ENCODE measurements at places on chromosomes 2 and 18.

DNA sequence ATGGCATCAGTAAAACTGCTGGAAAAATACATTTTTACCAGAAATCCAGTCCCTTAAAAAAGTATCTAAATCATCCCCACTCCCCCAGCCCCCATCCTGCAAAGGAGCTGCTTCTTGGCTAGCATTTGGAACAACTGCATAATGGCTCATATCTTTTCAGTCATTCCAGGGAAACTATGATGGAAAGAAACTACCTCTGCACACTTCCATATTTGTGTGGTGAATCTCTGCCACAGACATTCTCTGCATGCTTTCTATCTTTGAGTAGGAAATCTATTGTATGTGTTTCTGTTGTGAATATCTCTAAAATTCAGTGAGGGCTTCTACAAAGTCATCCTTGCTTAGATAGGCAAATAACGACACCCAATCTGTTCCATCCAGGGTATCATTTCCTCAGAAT is 632.3 kb downstream of the LRP1B start:
- no peak for DNase-seq

GRCh38 chr2:103196802-103197201 is 435.0 kb downstream of the TMEM182 start:
- no peak for DNase-seq

- DNase-seq = no peak
These were observed 3.1 kb upstream of the EXOC6B start for GRCh38 chr2:72828840-72829507.

DNA sequence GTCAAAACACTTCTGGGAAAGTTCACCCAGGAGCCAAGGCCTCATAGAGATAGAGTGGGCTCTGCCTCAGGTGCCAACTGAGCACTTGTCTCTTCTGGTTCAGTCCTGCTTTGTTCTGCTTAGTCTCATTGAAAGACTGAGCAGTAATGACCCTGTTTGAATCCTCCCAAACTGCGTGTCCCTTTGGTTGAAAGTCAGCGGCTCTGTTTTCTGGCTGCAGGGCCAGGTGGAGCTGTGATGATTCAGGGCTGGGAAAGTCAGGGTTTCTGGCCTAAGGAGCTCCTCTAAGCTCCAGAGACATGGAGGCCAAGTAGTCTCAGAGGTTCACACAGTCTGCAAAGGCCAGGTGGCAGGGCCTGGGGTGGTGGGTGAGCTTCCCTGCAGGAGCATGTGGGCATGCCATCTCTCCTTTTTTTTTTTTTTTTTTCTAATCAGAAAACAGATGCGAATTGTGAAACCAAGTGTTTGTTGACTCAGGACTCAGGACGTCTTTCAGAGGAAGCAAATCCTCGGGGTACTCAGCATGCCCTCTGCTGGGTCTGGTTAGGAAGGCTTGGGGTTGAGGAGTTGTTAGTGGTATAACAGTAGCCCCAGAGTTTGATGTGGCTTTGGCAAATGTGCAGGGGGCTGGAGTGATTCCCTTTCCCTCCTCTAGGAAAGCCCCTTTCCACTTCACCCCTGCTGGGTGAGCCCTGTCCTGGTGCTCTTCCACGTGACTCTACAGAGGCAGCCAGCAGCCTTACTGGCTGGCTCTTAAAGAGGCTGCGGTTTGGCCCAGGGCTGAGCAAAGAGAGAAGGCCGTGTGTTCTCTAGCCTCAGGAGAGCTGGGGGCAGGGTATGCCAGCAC is 38.3 kb downstream of the TMEM17 start:
- no peak for DNase-seq

- no peak for DNase-seq
These were observed 185.9 kb upstream of the SPHKAP start for GRCh38 chr2:228367356-228367755.

- no peak for DNase-seq
These were observed 33.9 kb upstream of the GORASP2 start for GRCh38 chr2:170895023-170895757.

- no peak for DNase-seq
These were observed 494.9 kb upstream of the LRATD1 start for GRCh38 chr2:14137643-14138042.

DNA sequence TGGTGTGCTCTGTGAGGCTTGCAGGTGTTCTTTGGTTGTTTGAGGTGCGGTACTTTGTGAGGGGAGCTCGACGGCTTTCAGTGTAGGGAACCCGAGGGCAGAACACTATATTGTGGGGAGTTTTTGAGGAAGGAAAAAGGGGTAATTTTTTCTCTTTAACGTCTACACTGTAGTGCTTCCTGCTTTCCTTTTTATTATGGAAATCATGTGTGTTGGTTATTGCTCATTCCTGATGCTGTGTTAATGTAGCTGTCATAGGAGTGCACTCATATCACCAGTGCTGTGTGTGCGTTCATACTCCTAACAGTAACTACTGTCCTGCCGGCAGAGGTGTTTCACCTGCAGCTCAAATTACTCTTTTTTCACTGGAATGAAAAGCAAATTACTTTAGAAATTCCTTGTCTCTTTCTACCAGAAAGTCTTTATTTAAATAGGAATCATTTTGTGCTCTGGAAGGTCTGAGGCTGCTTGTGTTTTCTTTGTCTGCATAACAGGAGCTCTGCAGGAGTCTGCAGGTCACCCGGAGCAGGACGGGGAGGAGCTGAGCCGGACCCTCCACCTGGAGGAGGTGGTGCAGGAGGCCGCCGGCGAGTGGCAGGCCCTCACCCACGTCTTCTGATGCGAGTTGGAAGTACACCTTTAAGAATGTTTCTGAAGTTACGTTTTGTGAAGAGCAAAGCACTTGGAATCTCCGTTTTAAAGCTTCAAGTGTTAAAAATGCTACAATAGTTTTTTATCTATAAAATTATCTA is 145.5 kb downstream of the ZNF236 start:
- no peak for DNase-seq

DNA sequence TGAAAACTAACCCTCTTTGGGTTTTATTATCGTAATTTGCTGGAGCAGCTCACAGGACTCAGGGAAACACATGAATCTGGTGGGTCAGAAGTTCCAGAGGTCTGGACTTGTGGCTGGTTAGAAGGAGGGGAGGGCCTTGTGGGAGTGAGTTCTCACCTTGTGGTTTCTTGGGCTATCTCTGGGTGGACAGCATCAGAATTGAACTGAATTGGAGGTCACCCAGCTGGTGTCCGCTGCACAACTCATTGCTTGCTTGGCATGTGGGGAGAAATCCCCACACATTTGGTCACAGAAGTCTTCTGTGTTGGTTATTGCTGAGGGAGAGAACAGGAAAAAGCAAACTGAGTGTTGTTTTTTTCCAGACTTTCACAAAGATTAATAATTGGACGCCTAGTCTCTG is 27.5 kb downstream of the ZNF892 start:
- no peak for DNase-seq

GRCh38 chr2:2902547-2903281 is 474.9 kb downstream of the EIPR1 start:
- no peak for DNase-seq

- DNase-seq = no peak
These were observed 1.3 kb downstream of the AMMECR1L start for GRCh38 chr2:127884436-127884835.

- DNase-seq = peak; percentile 15
These were observed 48.1 kb downstream of the PKDCC start for GRCh38 chr2:42095923-42096408.

GRCh38 chr2:142190805-142191204 is 60.0 kb upstream of the LRP1B start:
- no peak for DNase-seq

DNA sequence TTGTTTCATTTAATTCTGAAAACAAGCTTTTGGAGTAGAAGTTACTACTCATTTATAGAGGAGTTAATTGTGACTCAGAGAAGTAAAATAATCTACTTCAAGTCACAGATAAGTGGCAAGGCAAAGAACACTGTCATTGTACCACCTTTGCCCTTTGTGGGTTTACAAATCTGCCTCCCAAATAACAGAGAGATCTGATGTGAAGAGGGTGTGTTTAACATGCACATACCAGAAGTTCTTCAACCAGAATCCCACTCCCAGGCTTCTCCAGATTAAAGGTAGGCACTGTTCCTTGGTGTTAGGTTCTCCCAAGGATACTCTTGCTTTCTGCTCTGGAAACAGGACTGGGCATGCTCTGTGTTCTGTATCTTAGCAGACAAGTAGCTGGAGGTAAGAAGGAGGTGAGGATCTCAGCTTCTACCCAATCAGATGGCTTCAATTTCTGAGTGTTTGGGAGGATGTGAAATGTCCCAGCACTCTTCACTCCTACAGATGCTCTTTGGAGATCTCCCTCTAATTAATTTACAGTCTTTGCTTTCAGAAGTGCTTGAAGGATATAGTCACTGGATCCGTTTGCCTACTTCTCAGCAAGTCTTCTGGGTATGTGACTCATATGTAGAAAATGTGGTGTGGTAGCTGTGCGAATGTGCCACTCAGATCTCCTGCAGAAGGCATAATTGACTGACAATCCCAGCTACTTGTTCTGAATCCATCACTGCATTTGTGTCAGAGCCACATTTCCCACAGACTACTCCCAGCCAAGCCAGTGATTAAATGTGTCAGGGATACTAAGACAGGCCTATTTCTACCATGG is 111.1 kb downstream of the KLHL14 start:
- DNase-seq = no peak

GRCh38 chr2:198478361-198478760 is 674.0 kb downstream of the PLCL1 start:
- DNase-seq = no peak

DNA sequence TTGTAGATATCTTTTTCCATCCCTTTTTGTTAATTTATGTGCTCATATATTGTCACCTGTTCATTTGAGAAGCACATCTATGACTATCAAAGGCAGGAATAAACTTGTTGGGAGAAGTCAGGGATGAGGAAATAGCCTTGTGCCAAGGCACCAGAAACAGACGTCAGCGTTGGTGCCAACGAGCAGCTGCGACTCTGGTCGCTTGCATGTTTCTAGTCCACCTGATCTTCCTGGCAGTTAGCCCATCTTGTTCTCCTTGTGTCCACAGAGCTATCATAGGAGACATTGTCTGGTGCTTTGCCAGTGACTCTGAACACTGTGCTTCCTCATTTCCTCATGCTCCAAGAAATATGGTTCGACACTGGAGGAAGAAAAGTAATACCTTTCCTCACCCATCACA is 374.4 kb downstream of the PTPRM start:
- no peak for DNase-seq

DNA sequence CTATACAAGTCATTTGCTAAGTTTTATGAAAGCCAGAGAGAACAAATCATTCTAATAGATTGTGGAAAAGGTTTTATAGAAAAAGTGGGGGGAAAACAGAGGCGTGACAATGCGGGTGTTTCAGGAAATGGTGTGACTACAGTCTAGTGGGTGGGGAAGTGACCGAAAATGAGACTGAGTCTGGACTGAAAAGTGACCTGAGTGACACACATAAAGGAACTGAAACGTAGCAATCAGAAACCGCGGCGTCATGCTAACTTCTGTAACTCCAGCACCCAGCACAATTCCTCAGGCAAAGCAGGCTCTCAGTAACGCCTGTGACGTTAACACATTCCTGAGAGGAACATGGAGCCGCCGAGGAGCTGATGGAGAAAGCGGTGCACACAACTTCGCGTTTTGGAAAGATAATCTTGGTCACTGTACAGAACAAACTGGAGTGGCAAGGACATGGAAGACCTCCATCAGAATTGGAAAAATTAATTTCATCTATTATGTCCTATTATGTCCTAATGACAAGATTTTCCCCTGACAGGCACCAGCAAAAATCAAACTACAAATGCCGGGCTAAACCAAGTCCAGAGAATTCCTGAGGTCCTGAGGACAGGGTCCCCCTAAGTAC is 1.4 kb upstream of the CD226 start:
- no peak for DNase-seq

DNA sequence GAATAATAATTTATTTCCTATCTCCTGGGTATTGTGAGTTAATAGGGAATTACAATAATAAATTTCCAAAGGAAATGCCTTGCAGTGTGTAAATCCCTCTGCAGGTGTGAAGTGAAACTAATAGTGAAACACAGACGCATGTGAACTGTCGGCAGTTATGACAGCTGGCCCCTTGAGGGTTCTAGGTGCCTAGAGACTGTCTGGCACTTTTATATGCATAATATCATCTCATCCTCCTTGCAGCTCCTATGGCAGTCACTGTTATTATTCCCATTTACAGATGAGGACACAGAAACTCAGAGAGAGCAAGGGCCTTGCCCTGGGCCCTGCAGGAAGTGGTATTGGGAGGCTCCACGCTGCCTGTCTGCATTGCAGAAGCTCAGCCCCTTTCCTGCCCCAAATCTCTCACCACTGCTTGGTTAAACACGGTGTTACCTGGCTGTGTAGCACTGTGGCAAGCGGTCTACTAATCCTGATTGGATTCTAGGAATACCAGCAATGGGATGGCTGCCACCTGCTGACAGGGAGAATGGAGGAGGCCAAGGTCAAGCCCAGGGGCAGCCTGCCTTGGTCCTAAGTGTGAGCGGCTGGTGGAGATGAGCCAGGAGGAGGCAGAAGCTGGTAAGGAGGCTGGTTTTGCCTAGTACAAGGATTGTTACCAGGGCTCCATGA is 32.8 kb upstream of the ACKR3 start:
- peak; percentile 19 for DNase-seq

DNA sequence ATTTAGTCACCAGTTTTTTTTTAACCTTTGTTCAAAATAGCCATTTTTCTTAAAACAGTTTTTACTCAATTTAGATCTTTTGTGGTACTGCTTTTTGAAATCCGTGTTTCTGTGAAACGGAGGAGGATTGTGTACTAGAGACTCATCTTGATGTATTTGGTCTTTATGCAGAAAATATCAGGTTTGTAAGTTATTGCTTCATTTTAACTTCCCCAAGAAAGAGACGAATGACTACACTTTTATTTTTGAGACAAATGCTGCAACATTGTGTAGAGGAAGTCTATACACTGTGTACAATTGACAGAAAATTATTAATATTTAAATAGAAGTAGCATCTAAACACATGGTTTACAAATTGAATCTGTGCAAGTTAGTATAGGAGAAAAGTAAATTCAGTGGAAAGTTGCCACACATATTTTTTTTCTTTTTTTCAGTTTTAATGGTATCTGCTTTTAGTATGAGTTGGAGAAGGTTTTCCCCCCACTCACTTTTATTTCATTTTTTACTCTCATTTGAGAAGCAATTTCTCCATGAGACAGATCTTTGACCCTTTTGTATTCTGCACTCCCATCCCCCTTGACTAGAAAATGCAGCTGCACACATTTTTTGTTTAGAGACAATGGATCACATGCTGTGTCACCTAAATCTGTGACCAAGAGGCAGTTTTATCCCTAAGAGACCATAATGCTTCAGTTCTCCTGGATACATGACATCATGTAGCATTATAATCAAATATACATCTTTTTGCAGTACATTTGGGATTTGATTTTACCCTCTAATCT is 200.8 kb upstream of the STON1 start:
- DNase-seq = no peak

- DNase-seq = no peak
These were observed 501.5 kb downstream of the NR4A2 start for GRCh38 chr2:155830817-155831579.

GRCh38 chr2:173808718-173809117 is 156.5 kb downstream of the SP3 start:
- DNase-seq = no peak

DNA sequence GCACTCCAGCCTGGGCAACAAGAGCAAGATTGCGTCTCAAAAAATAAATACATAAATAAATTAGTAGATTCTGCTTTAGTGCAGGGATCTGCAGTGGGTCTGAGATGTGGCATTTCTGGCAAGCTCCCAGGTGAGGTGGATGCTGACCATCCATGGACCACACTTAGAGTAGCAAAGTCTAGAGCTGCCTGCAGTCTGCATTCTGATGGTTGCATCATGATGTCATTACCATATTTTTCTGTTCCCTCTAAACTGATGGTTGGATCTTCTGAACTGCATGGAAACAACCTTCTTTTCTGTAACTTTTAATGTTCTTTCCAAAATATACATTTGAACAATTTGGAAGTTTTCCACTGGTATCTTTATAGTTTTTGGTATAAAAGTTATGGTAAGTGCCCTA is 42.9 kb downstream of the MYL12B start:
- DNase-seq = no peak
